CD4-positive, alpha-beta T cell treated with Interleukin-4 for 1 hour (primary cell): ENCODE measurements at places on chromosomes 7 and 10.
A peak's percentile ranks its signal among the peaks of the same experiment; 100 is the strongest.

DNA sequence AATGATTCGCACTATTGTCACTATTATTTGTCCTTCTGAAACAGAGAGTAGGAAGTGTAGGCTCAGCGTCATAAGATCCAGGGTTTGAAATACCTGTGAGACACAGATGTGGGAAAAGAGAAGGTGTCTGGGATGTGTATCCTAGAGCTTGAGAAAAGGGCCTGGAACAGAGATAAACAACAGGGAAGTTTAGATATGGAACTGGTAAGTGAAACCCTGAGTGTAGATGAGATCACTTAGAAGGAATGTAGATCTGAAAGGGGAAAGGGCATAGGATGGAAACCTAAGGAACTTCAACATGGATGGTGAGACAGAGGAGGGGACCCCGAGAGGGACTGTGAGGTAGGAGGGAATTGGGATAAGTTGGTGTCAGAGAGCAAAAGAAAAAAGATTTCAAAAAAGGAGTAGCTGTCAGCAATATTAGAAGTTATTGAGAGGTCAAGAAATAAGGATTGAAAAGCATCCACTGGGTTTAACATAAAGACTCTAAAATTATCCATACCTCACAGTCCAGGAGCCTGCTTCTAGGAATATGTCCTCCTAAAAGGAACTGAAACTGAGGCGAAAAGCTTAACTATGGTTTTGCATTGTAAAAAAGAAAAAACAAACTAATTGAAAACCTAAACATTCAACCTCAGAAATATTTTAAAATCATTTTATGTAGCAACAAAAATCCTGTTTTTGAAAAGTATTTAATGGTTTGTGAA lies 119.2 kb upstream of the NPVF start:
- no peak for DNase-seq

- DNase-seq = no peak
Observed at GRCh38 chr7:149153346-149153745, 6.1 kb downstream of the ZNF398 start.

DNA sequence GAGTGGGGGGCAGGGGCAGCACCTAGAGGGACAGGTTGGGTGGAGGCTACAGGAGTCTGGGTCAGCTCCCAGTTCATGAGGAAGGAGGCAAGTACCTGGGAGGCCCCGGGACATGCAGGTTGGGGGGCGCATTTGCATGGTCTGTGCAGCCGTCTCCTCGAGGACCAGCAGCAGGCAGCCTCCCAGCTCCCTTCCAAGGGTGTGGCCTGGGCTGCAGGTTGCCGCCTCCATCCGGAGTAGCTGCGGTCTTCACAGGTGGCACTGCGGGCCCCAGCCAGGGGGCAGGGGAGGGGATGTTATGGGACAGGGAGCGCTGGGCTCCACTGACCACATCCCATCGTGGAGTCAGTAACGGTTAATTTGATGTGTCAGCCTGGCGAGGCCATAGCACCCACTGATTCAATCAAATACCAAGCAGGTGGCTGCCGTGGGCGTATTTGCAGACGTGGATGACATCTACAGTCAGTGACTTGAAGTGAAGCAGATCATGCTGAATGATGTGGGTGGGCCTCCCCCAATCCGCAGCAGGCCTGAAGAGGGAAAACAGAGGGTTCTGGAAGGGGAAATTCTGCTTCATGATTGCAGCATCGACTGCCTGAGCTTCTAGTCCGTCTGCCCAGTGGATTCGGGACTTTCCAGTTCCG lies 81.6 kb downstream of the PRKAG2 start:
- DNase-seq = peak; percentile 24

GRCh38 chr10:82440775-82441174 lies 565.8 kb downstream of the NRG3 start:
- DNase-seq = no peak
